ENCODE measurements at places on chromosomes 16 and 17.

GRCh38 chr17:30824002-30824355 lies 513 bp downstream of the CRLF3 start:
- DNase-seq: peak; percentile 89

DNA sequence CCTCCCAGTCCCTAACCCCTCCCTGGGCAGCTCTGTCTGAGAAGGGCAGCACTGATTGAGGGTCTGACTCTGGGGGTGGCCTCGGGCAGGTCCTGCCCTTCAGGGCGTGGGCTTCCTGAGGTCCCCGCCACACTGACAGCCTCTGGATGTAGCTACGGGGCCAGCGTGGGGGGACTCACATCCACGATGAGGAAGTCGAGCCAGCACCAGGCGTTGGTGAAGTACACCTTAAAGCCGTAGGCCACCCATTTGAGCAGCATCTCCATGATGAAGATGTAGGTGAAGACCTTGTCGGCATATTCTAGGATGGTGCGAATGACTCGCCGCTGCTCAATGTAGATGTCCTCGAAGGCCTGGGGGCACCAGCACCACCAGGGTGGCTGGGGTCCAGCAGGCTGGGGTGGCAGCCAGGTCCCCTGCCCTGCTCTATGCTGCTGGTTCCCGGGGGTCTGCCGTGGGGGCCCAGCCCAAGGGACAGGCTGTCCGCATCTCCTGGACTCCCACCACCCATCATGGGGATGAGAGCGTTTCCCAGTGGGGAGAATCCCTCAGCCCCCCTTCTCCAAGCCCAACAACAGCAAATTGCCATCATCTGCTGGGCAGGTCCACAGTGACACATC lies 15.7 kb upstream of the CD79B start:
- DNase-seq: no peak

- peak; percentile 82 for DNase-seq
These were observed 9.8 kb downstream of the HID1 start for GRCh38 chr17:74962622-74963394.

- DNase-seq: no peak
These were observed 851.6 kb upstream of the SOX9 start for GRCh38 chr17:71269201-71269600.

- DNase-seq: no peak
These were observed 34.7 kb downstream of the BAHCC1 start for GRCh38 chr17:81429821-81430551.

GRCh38 chr16:49498666-49499413 lies 125.2 kb downstream of the C16orf78 start:
- DNase-seq: no peak

DNA sequence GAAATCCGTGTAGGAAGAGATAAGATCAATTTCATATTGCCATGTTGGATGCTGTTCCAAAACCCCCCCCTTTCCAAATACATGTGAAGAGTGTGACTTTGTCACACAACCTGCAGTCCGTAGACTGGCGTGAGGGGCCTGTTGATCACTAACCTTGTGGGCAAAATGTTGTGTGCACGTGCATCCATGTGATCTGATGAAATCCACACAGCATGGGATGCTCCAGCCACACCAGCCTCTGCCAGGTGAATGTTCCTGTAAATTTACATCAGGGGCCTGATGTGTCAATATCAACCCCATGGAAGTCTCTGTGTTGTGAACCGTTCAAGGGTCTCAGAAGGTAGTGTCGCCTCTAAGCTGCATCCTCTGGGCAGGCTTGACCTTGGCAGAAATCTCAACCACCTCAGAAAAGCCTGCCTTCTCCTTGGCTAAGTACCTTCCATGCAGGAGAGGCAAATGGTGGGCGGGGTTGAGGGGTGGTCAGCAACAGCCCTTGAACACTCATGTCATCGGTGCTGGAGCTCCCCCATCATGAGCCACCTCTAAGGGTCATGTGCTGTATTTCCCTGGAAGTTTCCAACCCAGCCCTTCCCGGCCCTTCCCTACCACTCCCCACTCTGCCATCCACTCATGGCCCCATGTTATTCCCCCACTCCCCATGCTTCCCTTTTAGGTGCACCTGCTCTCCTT lies 78.2 kb upstream of the DNAH17 start:
- DNase-seq: no peak

DNA sequence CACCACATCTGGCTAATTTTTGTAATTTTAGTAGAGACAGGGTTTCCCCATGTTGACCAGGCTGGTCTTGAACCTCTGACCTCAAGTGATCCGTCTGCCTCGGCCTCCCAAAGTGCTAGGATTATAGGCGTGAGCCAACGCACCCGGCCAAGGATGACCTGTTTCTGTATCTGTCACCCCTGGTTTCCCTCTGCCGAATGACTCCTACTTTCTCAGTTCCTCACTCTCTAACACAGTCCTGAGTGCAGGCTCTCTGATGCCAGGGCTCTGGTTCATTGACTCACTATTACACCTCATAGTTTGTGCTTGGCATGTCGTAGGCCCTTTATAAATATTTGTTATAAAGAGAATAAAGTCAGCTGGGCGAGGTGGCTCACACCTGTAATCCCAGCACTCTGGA lies 10.7 kb upstream of the PRPF8 start:
- DNase-seq: peak; percentile 65

DNA sequence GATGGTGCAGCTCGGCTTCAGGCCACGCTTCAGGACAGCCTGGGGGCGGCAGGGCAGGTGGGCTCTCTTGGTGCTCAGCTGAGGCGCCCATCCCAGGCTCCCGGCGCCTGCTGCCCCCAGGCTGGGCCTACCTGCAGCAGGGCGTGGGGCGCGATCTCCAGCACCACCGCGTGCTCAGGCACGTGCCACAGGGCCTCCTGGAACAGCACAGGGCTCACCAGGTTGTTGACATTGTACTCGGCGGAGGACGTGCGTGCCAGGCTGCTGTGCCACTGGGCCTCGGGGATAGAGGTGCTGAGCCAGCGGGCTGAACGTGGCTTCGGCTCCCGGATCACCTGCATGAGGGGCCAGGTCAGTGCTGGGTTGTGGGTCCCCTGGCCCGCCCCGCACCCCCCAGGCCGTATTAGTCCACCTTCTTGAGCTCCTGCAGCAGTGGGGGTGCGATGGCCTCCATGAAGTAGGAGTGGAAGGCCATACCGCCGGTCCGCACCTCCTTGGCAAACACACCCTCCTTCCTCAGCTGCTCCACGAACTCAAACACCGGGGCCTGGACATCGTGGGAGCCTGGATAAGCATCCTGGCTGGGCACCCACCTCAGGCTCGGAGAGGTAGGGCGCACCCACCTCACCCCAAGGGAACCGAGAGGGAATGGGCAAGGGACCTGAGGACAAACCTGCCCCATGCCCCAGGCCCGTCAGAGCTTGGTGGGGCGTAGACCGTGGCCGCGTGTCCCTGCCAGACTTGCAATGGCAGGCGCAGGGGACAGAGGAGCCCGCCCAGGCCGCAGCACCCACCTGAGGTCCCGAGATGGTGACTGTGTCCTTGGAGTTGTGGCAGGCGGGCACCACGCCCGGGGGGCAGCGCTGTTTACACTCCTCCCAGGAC lies 9.0 kb downstream of the FASN start:
- DNase-seq: peak; percentile 89

DNA sequence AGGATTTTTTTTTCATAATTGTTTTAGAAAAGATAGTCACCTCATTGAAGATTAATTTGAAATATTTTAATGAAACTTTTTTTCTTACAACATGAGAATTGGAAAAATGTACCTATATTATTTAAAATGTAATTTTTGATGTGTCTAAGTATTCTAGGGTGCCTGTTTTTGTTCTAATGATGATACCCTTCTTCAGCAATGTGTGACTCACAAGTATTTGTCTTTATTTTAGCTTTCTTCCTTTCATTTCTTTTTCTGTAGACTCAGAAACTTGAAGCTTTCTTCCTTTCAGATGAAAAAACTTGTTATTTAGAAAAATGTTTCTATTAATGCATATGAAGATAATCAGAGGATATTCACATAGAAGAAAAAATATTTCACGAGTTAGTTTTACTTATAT lies 231.8 kb downstream of the BCAS3 start:
- DNase-seq: no peak
